SK-N-DZ (cell line): ENCODE measurements at places on chromosomes 2 and 18.

- DNase-seq = no peak
Observed at GRCh38 chr18:5513947-5514346, 29.9 kb downstream of the EPB41L3 start.

- DNase-seq = no peak
Observed at GRCh38 chr2:236517251-236518031, 52.2 kb upstream of the ACKR3 start.

- DNase-seq = no peak
Observed at GRCh38 chr2:74278694-74279093, 64.5 kb downstream of the SLC4A5 start.

DNA sequence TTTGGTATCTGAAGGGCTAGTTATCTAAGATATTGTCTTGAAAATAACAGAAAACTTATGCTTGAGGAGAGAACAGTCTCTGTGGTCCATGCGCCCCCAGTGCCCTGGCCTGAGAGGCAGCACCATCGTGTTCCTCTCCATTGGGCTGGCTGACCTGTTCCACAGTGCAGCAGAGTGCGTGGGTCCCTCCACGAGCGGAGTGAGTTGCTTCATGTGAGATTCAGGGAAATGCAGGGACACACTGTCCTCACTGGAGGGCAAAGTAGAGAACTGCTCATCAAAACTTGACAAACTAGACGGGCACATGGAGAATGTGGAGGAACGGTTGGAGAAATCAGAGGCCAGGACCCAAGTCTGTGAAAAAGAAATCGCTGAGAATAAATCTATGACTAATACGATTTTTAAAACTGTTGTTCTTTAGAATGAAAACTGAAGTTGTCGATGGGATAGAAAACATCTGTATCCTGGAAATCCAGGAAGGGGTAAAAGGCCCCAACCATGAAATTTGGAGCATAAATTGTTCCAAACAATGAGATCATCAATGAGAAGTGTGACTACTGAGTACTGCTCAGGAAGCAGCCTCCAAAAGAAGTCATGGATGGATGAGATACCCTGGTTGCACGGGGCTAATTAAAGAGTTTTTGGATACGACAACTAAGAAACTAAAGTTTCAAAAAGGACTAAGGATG, 58.1 kb downstream of the REV1 start:
- DNase-seq = no peak

DNA sequence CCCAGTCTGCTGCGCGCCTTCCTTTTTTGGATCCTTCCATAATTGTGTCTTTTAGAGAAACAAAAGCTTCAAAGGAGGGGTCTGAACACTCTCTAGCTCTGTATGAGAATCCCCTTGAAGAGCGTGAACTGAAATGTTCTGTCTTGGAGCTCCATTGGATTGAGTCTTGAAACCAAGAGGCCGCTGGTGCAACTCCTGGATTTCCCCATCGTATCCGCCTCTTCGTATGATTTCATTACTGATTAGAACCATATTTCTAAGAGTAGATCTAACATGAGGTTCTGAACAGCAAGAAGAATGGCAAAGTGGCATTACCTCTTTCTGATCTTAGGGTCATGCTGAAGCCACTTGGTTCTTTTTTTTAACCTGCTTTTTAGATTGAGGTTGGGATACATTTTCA, 31.4 kb upstream of the NRP2 start:
- no peak for DNase-seq

DNA sequence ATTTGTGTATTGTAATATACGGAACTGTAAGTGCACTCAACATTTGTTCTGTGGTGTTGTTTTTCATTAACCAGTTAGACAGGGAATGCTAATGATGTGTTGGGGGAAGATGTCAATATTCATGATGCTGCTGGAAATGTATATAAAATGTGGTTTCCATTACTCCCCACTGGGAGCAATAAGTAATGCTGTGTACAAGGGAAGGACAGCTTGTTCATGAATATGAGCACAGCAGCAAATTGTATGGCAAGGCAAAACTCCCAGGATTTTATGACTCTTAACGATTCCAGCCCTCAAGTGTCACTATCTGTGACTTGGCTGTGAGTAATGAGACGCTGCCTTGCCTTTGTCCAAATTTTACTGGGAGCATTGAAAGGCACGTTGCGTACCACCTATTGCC, 312.4 kb upstream of the DDX18 start:
- no peak for DNase-seq

GRCh38 chr2:27149570-27150405, 984 bp downstream of the TCF23 start:
- DNase-seq = no peak

DNA sequence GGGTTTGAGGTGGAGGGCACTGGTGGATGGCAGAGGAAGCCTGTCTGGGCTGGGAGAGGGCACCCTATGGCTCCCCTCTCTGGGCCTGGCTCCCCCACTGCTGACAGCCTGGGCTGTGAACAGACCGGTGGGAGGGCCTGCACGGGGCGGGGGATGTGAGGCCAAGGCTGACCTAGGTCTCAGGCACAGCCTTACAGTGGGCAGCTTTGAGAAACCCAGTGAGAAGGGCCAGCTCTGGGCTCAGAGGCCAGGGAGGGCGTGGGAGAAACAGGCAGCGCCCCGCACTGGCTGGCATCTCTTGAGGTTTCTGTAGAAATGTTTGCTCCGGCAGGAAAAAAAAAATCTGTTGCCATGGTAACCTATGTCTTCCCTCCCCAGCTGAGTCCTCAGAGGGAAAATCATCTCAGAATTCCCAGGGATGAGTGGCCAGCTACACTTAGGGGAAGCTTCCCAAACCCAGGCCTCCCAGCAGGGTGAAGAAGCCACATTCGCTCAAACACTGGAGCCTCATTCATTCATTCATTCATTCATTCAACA, 71.7 kb upstream of the TAF1B start:
- DNase-seq = no peak

DNA sequence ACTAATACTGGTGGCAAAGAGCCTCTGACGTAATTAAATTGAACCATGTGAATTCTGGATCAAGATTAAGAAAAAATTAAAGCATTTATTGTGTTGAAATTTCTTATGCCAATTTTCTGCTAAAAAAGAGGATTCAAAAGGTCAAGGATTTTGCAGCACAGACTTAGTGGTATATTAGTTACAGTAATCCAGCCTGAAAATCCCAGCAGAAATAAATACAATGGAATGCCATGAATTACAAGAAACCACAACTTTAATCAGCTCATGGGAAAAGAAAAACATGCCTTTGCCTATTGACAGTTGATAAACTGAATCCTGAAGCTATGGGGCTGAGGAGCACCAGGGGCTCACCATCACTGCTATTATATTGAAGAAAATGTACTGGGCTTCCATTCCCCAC, 114.8 kb upstream of the SATB2 start:
- DNase-seq = no peak

- DNase-seq = no peak
Observed at GRCh38 chr2:176463546-176463945, 194.3 kb downstream of the MTX2 start.

DNA sequence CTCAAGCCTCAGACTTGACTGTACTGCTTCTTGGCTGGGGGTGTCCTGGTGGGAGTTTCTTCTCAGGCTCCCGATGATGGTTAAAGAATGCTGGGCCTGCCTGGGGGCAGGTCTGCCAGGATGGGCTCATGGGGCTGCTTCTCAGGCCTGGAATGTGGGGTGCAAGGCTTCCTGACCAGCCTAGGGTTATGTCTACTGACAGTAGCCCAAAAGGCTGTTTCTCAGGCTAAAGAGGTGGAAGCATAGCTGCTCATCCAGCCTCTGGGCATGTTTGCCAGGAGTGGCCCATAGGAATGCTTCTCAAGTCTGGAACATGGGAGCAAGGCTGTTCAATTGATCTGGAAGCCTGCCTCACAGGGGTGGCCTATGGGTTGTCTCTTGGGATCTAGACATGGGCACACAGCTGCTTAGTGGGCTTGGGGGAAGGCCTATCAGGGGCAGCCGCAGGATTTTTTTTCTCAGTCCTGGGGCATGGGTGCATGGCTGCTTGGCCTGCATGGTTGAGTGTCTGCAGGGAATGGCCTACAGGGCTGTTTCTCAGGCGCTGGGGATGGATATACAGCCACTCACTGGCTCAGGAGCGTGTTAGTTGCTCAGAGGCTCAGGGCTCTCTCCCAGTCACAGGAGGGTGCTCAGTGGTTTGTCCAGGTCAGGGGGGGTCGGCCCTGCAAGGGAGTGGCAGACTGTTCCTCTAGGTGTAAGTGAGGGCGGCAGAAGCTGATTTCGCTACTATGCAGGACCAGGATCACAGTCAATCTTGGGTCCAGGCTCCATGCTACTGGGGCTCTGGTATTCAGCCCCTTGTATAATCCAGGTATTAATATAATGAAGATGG, 617.3 kb upstream of the REG3G start:
- DNase-seq = no peak

GRCh38 chr18:51603111-51603510, 405.6 kb upstream of the MEX3C start:
- no peak for DNase-seq

- no peak for DNase-seq
Observed at GRCh38 chr2:81675641-81676040, 1371.1 kb upstream of the LRRTM1 start.

GRCh38 chr18:56112984-56113383, 525.0 kb upstream of the TCF4 start:
- no peak for DNase-seq

DNA sequence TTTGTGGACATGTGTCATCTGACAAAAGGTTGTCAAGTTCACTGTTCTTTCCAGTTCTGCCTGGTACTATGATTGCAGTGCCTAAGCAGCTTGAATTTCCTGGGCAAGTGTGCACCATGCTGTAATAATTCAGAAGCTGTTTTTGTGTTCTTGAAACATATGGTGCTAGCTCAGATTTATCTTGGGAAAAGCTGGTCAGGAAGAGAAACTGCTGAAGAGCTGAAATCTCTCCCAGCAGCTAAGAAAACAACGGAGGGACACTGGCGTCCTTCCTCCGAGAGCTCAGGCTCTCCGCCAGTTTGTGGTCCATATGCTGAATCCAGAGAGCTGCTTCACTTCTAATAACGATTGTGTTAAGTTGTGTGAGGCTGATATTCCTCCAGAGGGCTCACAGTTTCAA, 642.0 kb downstream of the DPP10 start:
- DNase-seq = no peak

DNA sequence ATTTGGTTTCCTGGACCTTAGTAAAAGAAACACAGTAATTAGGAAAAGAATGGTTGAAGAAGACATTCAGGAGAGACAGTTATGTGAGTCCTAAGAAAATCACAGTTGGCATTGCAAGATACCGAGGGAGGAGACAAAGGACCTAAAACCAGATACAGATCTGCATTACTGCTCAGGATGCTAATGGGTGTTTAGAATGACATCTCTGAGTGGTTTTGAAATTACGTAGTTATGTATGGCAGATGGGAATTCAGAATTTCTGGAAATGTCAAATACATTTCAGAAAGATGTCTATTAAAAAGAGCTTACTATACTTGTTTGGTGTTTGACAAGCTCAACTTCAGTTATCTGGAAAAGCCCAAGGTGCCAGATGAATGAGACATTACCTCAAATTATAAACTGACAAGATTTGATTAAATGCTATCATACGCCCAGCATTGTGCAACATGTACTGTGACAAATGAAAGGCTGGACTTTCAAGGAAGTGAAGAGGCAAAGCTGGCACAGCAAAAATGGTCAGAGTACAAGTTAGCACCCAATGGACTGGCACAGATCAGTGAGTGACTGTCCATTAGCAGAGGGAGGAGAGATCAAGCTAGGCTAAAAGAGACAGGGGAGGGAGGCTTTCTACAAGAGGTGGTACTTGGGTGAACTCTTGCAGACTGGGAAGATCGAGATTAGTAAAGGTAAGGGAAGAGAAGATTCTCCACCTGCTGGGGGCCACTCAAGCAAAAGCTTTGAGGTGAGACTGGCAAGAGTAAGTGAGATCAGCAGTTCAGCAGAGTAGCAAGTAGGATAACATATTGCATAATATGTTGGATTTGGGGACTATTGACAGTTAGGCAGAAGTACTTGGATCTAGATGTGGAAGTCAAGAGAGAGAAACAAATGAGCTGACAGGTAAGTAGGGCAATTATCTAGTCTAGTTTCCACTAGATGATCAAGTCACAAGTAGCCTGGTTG, 168.9 kb downstream of the CYRIA start:
- DNase-seq = no peak
